Activated T-cell treated with anti-CD3 and anti-CD28 coated beads, Interleukin-2, amount 50 U/mL, for 72 hours (primary cell): ENCODE measurements at places on chromosomes 16 and 17. TPM values are rescaled to one million over a fixed set of nuclear protein-coding genes. Genes with fewer than 3 reads are reported as not detected.

The TRAP1 gene
- total RNA-seq: 181 TPM

The AGRP gene
- total RNA-seq: not detected

The KRT12 gene
- not detected for total RNA-seq

The SPAG7 gene
- total RNA-seq: 158 TPM

The PERCC1 gene
- not detected for total RNA-seq

The ZBTB4 gene
- 28.5 TPM for total RNA-seq

The COX6A2 gene
- not detected for total RNA-seq

The KCNG4 gene
- not detected for total RNA-seq

The TBC1D3C gene
- 10.3 TPM for total RNA-seq

The SRCIN1 gene
- total RNA-seq: 1.8 TPM

The HSF5 gene
- 2.9 TPM for total RNA-seq

The NLRC5 gene
- 256 TPM for total RNA-seq

The MYH4 gene
- not detected for total RNA-seq

The AANAT gene
- total RNA-seq: not detected

The ABCA5 gene
- total RNA-seq: 31.1 TPM

The ZNF207 gene
- 188 TPM for total RNA-seq

The TBC1D3E gene
- not detected for total RNA-seq

The YBX2 gene
- 3.6 TPM for total RNA-seq

The CNTNAP4 gene
- not detected for total RNA-seq

The KRT20 gene
- total RNA-seq: not detected

The TPPP3 gene
- not detected for total RNA-seq
